ENCODE measurements at places on chromosomes 6 and 20. TPM values are rescaled to one million over a fixed set of nuclear protein-coding genes. Genes with fewer than 3 reads are reported as not detected.

Gene TCF21
- total RNA-seq: not detected

Gene EPM2A
- total RNA-seq: 5.0 TPM

Gene OR2B6
- total RNA-seq: not detected

Gene PDE10A
- total RNA-seq: 27.5 TPM

Gene OOEP
- not detected for total RNA-seq

Gene WFDC10B
- total RNA-seq: not detected

Gene ETV7
- not detected for total RNA-seq

Gene ECT2L
- not detected for total RNA-seq

Gene TRIM15
- not detected for total RNA-seq

Gene TMC2
- total RNA-seq: not detected

Gene HLA-DOB
- total RNA-seq: 0.23 TPM

Gene C20orf96
- total RNA-seq: 9.9 TPM

Gene PROKR2
- total RNA-seq: not detected

Gene AGER
- total RNA-seq: 1.8 TPM

Gene WFDC5
- not detected for total RNA-seq

Gene RFX6
- not detected for total RNA-seq

Measured in A549 treated with ZK216348 at 1 μM for 4 hours (cell line).